ENCODE measurements at places on chromosomes 5 and 9.

DNA sequence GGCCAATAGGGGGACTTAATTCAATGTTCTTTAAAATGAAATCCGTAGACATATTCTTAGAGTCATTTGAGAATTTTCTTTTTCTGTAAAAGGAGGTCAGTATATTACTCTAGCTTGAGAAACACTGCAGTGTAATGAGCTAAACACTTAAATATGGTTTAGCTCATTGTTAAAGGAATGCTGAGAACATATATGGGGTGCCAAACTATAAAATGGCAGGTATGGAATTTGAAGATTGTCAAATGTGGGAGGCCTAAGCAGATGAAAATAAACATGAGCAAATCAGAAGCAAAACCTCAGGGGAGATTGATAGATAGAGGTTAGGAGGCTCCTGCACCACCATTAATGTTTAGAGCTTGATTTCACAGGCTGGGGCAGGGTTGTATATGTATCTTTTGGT is 57.9 kb downstream of the STX17 start:
- no peak for DNase-seq

- DNase-seq, result no peak
These were observed 370.5 kb downstream of the PTPRD start for GRCh38 chr9:10242255-10242654.

DNA sequence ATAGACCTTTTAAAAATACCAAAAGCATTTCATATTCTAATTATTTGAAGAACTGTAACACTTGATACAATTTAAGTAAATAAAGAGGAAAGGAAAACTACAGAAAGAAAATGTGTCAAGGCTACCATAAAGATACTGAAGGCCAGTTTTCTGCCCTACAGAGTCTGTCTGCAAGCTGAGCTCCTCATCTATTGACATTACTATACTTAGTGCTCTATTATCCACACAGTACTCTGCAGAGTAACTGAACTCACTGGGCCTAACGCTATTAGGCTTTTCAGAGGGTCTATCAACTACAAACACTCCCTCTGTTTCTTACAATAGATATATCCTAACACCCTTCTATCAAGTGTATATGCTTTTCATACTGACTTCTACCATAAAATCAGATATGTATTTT is 57.1 kb upstream of the SUSD1 start:
- DNase-seq, result no peak

DNA sequence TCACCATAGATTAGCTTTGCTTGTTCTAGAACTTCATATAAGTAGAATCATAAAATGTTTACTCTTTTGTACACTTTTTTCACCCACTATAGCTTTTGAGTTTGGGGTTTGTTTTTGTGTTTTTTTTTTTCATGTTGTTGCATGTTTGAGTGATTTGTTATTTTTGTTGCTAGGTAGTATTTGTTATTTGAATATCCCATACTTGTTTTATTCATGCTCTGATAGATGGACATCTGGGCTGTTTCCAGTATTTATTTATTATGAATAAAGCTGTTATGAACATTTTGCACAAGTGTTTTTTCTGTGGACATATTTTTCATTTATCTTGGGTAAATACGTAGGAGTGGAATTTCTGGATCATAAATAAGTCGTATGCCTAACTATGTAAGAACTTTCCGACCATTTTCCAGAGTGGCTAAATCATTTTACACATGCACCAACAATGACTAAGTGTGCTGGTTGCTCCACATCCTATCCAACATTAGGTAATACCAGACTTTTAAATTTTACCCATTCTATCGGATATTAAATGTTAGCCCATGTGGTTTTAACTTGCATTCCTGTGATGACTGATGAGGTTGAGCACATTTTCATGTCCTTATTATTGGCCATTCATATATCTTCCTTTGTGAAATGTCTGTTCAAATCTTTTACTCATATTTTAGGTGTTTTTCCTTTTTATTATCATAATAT is 69.1 kb upstream of the NR4A3 start:
- DNase-seq, result no peak

DNA sequence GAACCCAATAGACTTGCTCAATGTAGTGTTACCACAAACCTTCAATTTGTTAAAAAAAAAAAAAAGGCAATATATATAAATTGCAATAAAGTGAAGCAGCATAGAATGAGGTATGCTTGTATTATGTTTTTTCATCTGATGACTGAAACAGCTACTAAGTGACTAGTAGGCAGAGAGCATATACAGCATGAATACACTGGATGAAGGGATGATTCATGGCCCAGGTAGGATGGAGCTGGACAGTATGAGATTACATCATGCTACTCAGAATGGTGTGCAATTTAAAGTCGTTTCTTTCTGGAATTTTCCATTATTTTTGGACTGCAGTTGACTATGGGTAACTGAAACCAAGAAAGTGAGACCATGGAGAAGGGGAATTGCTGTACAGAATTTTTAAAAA is 161.2 kb downstream of the GNA14 start:
- DNase-seq, result no peak

- DNase-seq, result no peak
These were observed at the start of gene PCDHGC4 for GRCh38 chr5:141484641-141485311. TSS of gene PCDHGC4 (plus strand) at chr5:141485030. CDS start at chr5:141485174, 144 bp downstream.

- DNase-seq, result no peak
These were observed 46.4 kb downstream of the GOLPH3 start for GRCh38 chr5:32127711-32128110.

DNA sequence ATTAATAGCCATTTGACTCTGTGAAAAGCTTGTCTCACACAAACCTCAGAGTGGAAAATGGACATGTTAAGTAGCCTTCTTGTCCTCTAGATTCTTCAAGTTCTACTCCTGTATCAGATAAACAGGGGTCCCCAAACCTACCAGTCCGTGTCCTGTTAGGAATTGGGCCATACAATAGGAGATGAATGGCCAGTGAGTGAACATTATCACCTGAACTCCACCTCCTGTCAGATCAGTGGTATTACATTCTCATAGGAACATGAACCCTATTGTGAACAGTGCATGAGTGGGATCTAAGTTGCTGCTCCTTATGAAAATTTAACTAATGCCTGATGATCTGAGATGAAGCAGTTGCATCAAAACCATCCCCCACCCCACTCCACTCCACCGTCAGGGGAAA is 136.3 kb downstream of the TMEM232 start:
- DNase-seq, result no peak

GRCh38 chr5:72644296-72644695 is 137.1 kb upstream of the ZNF366 start:
- no peak for DNase-seq

DNA sequence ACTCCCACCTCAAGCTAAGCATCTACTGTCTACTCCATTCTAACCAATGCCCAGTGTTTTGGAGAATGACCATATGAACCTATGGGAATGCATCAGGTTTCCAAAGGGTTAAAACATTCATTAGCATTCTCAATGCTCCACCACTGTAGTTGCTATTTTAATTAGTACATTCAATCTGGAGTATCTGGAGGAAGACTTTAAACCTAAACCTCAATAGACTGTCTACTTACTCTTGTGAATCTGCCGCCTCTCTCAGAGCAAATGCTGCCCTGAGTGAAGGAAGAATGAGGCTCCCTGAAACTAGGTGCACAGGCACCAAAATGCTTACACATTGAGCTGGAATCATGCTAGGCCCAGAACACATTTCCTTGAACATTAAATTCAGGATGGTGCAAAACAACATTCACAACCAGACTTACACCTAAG is 2.0 kb downstream of the ENC1 start:
- no peak for DNase-seq

- no peak for DNase-seq
These were observed 77.1 kb downstream of the HOMER1 start for GRCh38 chr5:79436821-79437220.

DNA sequence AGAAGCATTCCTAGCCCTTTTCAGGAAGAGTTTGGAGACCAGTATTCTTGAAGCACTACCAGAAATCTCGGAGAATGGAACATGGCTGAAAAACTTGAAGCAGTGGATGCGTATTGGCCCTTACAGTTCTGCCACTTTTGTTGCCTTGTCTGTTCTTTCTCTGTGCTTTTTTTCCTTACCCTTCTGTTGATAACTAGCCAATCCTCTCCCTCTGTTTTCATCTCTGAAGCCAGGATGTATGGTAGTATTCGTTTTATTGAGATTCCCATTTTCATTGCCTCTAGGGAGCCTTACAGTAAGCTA is 564 bp upstream of the CCNH start:
- DNase-seq, result no peak

DNA sequence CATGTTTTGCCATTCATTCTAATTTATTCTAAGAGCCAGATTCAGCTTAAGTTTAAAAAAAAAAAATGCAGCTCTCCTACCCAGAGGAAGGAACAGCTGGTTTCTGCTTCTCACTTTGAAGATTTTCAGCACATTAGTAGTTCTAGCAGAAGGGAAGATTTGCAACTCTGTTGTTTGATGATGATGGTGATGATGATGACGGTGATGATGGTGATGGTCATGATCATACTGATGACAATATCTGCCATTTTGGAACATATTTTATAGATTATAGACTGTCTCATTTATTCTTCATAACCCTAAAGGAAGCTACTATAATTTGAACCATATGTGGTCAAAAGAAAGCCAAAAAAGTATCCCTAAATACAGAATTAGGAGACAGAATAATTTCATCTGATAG is 7.9 kb upstream of the MED10 start:
- DNase-seq, result no peak

- DNase-seq, result no peak
These were observed 10.0 kb upstream of the MATR3 start for GRCh38 chr5:139283252-139284166.

GRCh38 chr9:69469136-69469535 is 144.1 kb downstream of the ENTREP1 start:
- DNase-seq, result no peak

GRCh38 chr5:35041261-35041660 is 6.5 kb downstream of the AGXT2 start:
- DNase-seq, result no peak

DNA sequence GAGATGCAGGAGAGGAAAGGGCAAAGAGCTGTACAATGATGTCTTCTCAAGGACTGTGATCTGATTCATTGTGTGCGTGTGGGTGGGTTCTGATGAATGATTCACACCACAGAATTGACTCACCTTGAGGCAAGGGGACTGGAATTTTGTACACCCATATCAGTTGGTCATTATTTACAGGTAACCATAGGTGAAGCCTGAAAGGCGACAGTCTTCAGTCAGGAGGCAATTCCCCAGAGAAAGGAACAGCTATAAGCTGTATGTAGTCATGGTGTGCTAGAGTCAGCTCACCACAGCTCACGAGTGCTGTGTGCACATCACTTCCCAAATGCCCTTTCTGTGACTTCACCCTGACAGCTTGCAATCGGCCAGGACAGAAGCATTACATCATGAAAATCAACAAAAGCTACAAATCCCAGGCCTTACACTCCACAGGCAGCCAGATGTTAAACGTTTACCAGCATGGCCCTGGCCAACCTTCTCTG is 87.6 kb upstream of the RPS23 start:
- DNase-seq, result peak; percentile 12

DNA sequence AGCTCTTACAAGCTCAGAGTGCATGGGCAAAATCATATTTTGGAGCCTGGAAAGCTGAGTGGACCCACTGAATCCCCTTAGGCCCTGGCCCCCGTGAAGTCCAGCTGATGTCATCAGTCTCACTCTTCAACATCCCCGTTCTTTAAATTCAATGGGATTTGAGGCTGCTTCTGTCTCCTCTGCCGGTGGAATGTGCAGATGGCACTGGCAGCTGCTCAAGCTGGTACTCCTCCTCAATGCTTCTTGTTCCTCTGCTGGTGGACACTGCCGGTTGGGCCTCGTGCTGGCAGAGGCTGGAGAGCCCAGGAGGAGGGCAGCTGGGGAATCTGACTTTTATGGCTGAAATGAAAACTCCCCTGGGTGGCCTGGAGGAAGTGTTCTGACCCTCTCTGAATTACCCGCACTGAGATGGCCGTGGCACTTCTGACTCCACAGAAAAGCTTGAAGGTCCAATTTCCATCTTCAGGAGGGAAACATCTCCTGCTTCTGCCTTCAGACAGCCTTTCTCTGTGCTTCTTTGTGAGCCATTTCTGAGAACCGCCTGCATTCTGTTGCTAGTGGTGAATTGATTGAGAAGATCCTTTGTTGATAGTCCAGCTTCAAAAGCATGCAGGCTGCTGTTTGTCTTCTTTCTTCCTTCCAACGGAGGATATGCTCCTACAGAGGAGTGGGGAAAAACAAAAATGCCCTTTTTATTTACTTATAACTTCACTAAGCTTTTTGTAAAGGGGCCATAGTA is 298.9 kb downstream of the TMEM38B start:
- DNase-seq, result no peak

- no peak for DNase-seq
These were observed 9.1 kb downstream of the BRD3OS start for GRCh38 chr9:134034215-134035040.

DNA sequence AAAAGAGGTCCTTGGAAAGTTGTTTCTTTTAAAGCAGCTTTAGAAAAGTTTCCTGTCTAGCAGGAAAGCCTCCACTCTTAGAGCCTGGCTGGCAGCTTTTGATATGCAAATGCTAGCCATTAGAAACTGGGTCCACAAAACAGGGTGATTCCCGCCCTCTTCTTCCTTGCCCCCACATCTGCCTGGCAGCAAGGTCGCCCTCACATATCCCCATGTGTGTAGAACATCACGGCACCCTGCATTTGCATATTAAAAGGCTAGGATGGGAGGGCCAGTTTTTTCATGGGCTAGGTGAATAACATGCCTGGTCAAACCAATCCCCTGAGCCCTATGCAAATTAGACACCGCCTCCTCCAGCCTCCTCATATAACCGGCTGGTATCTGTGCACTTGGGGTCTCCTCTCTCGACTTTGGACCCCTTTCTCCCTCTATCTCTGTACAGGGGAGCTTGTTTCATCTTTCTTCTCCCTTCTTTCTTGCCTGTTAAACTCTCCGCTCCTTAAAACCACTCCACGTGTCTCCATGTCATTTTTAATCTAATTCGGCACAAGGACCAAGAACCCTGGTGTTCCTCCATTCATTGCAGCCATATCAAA is 426.8 kb upstream of the CTNND2 start:
- DNase-seq, result no peak

- no peak for DNase-seq
These were observed 25.1 kb upstream of the CLPTM1L start for GRCh38 chr5:1370006-1370405.

- DNase-seq, result no peak
These were observed 1035.5 kb upstream of the WWC1 start for GRCh38 chr5:167255926-167256325.

GRCh38 chr9:87290241-87291052 is 207.2 kb upstream of the DAPK1 start:
- DNase-seq, result no peak

- DNase-seq, result no peak
These were observed 141.3 kb downstream of the IRX1 start for GRCh38 chr5:3736926-3737325.

- no peak for DNase-seq
These were observed 292.3 kb upstream of the PUM3 start for GRCh38 chr9:3136230-3136629.

DNA sequence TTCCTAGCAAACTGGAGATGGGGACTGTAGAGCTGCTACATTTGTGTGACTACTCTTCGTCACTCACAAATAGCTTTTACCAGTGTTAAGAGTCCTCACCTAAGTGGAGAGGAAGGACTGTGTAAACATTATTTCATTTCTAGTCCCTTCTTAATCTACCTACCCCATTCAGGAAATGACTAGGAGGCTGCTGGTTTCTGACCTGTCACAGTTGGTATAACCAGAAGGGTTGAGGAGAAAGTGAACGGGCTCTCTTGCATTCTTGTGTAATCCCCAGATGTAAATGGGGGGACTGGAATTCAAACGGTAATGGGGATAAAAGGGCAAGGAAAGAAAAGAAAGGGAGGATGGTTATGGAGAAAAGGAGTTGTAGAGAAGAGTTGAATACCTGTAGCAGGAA is 35.4 kb upstream of the BNIP1 start:
- no peak for DNase-seq

- DNase-seq, result no peak
These were observed 22.7 kb upstream of the LRRC70 start for GRCh38 chr5:62555930-62556329.

All from activated T-helper 1 cell treated with anti-CD3 and anti-CD28 coated beads, Interleukin-2, amount 50 U/mL, for 16 hours (primary cell).